ENCODE measurements at places on chromosomes 3 and 15.

- peak; percentile 50 for DNase-seq
These were observed 64.4 kb downstream of the LINGO1 start for GRCh38 chr15:77568014-77568972.

- no peak for DNase-seq
These were observed 332.8 kb downstream of the ULK4 start for GRCh38 chr3:41629072-41629471.

GRCh38 chr15:73935547-73935946 lies 9.3 kb downstream of the LOXL1 start:
- DNase-seq: no peak

- DNase-seq: peak; percentile 43
These were observed 77.9 kb upstream of the IGSF10 start for GRCh38 chr3:151538456-151539393.

GRCh38 chr3:26574766-26575165 lies 47.8 kb upstream of the LRRC3B start:
- DNase-seq: no peak

GRCh38 chr3:151579571-151580270 lies 118.9 kb upstream of the IGSF10 start:
- no peak for DNase-seq

DNA sequence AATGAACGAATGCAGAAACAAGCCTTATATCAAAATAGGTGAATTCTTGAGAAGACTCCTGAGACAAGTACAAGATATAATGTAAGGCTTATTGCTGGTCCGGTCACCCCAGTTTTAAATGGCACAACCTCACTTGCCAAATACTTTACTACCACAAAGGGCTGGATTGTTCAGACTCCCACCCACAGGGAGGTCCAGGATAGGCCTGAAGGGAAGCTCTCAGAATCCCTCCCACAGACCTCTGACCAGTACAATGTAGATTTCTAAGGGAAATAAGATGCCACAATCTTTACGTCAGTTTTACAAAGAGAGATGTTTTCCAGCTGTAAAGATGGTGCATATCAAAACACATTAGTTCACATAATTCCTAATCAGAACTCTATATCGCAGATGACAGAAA lies 577.7 kb upstream of the ADAMTS9 start:
- no peak for DNase-seq

DNA sequence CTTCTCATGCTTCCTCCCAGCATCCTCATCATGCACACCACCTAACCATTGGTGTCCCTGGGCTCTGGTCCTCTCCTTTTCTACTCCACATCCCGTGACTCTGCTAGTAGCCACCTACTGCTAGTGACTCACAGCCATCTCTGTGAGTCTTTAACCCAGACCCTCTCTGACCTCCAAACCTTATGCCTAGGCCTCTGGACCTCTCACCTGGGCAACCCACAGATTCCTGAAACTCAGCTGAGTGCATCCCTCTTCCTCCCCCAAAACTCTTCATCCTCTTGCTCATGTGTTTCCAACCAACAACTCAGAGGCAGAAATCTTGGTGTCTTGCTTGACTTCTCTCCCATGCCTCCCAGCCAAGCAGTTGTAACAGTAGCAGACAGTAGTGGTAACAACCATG lies 20.0 kb upstream of the SLCO2A1 start:
- no peak for DNase-seq

- no peak for DNase-seq
These were observed 32.2 kb downstream of the TFRC start for GRCh38 chr3:196049653-196050052.

- DNase-seq: no peak
These were observed 128.3 kb upstream of the ROBO1 start for GRCh38 chr3:79896086-79896485.

DNA sequence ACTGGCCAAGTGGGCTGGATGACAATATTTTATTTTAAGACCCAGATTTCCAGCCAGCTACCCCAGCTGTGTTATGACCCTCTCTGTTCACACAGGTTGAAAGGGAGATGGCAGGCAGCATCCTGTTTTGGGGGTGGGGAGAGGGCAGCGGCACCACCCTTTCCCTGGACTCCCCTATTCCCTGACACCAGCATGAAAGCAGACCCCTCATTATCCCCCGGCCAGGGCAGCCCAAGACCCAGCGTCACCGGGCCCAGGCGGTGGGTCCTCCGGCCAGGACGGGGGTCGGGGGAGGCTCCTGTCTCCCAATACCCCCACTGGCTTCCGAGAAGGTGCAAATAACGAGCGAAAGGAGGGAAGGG lies 127.6 kb upstream of the MEF2A start:
- peak; percentile 52 for DNase-seq

GRCh38 chr3:149487598-149488197 lies 13.2 kb downstream of the TM4SF4 start:
- no peak for DNase-seq

DNA sequence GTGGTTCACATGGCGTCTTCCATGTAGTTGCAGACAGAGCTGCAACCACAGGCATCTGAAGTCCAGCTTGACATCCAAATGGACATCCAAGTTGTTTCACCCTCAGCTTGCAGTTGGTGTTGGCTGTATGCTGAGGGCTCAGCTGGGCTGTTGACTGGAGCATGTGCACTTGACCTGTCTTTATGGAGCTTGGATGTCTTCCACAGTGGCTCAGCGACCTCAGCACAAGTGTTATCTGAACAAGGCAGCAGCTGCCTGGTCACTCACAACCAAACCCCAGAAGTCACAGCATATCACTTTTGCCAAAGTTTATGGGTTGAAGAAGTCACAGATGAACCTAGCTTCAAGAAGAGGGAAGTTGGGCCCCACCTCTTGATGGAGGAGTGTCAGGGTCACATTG lies 92.9 kb downstream of the TPRA1 start:
- DNase-seq: no peak

DNA sequence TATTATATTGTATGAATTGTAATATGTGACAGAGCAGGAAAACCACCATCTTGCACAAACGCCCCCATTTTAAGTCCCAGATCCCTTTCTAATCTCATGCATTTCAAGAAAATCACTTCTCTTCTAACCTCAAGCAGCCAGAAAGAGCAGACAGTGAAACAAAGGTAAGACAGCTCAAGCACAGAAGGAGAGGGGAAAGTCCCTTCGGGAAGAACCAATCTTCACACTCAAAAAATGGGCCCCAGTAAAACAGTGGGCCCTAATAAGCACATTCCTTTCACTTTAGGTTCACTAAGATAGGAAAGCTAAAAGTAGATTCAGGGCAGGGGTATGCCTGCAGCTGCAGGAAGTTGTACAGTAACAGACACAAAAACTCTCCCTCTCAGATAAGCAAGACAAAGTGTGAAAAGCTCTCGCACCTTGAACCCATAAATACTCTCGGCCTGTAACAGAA lies 1268.7 kb downstream of the SI start:
- DNase-seq: no peak

- no peak for DNase-seq
These were observed 61.5 kb upstream of the MEF2A start for GRCh38 chr15:99504071-99504822.

DNA sequence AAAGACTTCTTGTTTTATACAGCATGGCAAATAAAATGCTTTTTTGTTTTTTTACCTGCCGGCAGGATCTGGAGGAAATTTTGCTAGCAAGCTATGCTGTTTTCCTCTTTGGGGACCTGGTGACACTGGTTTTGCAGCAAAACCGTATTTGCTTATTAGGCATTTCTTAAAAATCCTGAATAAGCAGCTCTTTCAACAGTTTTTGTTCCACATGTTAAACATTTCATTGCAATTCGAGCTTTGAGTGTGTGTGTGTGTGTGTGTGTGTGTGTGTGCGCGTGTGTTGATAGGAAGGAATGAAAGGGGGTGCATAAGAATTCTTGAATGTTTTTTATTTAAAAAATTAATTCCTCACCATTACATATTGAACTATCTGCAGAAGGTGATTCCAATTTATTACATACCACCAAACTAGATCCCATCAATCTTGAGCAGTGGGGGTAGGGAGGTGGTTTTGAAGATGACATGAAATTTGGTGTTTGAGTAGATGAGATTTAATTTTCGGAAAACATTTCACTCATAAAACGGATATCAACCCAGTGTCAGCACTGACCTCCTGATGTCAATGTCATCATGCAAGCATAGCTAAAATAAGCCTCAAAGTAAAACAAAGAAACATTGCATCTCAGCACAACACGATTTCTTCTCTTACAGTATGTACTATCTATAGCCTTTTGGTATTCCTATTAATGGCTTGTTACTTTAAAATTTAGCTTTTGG lies 17.3 kb downstream of the ZBTB38 start:
- no peak for DNase-seq

GRCh38 chr3:119294696-119295671 lies 801 bp downstream of the ARHGAP31 start:
- DNase-seq: peak; percentile 63

DNA sequence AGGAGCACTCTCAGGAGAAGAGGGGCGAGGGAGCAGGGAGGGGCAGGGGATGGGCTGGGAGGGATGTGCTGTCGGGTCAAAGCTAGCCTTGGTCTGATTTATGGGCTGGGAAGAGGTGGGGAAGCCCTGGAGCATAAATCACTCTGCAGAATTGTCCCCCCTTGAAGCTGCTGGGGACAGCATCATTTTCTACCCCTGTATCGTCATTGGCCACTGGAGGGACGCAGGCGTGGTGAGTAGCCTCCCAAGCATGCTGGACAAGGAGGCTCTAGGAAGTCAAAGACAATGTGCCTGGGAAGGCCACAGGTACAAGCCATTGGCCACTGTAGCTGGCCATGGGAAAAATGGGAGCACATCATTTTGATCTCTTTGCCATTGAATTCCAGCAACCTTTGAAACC lies 175.5 kb upstream of the CTDSPL start:
- no peak for DNase-seq

DNA sequence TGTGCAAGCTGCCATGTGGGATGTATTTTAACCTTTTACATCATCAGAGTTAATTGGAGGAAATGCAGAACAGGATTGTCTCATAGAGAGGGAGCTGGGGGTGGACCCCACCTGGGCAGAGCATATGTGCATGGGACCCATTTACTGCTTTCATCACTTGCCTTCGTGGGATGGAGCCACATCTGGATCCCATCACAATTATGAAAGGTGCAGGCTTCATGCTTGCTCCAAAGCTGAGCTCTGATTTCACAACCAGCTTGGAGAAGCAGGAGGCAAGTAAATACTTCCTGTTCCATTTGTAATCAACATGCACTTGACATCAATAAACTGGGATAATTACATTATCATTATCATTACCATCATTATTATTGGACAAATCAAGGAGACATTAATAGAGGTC lies 161.9 kb downstream of the ALDH1A2 start:
- DNase-seq: no peak

- peak; percentile 58 for DNase-seq
These were observed 901 bp downstream of the ICE2 start for GRCh38 chr15:60477916-60478565.

DNA sequence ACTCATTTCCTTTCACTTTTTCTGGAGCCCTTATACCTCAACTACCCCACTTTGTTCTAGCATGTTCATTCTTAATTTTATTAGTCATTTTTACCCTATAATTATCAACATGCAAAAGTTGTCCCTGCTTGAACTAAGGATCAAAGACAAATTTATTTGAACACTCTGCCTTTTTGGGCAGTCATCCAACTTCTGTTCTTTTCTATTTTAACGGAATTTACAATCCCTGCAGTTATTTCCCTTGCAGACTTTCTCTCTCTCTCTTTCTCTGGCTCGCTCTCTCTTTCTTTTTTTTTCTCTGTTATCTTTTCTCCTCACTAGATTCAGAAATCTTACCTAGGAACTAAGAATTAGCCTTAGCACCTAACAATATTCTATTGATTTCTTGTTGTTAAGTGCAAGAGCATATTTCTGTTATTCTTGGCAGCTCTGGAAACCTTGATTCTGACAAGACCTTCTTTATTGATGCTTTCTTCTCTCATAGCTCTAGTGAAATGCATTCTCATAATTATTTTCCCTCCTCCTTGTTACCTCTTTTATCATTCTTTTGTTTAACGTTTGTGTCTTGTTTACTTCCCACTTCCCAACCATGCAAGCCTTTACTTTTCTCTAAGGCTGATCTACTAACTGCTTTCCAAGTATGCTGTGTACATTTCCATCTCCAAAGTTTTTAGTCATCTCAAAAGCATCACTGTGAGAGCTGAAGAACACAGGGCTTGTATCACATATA lies 951.6 kb downstream of the DIPK2A start:
- no peak for DNase-seq

DNA sequence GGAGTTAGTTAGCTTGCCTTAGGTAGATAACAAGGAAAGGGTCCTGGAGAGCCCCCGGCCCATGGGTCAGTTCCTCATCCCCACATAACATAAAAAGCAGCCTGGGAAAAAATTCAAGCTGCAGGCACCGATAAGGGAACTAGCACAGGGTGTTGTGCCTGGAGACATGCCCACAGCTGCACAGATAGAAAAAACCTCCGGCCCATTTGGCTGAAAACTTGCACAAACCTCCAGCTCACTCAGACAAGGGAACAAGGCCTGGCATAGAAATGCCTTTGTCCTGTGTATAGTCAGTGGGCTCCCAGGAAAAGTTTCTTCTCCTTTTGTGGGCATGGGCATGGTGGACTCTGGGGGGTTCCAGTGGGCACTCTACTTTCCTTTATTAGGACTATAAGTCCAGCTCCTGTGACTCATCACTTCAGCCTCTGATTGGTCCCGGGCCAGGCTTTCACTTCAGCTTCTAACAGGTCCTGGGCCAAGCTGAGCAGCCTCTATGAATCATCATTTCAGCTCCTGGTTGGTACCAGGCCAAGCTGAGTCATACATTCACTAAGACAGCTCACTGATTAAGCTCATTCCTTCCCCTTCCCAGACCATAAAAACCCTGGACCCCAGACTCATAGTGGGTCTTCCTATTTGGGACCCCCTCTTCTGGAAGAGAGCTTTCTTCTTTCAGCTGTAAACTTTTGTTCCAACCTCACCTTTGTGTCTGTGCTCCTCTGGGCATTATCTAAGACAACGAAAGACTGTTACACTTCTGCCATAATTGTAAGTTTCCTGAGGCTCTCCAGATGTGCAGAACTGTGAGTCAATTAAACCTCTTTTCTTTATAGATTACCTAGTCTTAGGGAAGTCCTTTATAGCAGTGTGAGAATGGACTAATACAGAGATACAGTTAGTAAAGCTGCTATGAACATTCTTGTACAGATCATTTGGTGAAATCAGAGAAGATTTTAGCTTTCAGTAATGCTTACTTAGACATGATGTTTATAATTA lies 348.0 kb upstream of the DPPA4 start:
- DNase-seq: no peak

DNA sequence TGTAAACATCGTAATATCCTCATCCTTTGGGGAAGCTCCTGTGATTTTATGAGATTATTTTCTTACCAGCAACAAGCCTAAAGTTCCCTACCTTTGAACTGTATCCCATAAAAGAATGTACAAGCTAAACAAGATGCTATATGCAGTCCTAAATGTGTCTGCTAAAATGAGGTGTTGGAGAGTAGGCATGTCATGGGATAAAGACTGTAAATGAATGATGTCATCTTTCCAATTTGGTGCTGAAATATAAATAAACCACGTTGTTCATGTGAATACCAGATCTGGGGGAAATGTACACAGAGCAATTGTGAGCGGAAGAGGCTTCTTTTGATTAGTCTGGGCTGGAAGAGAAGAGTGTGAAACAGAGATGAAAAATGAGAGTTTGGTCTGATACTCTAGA lies 214.9 kb upstream of the WNT5A start:
- no peak for DNase-seq

All from kidney (tissue), 22 donors.